ENCODE measurements at places on chromosomes 5 and 9.

DNA sequence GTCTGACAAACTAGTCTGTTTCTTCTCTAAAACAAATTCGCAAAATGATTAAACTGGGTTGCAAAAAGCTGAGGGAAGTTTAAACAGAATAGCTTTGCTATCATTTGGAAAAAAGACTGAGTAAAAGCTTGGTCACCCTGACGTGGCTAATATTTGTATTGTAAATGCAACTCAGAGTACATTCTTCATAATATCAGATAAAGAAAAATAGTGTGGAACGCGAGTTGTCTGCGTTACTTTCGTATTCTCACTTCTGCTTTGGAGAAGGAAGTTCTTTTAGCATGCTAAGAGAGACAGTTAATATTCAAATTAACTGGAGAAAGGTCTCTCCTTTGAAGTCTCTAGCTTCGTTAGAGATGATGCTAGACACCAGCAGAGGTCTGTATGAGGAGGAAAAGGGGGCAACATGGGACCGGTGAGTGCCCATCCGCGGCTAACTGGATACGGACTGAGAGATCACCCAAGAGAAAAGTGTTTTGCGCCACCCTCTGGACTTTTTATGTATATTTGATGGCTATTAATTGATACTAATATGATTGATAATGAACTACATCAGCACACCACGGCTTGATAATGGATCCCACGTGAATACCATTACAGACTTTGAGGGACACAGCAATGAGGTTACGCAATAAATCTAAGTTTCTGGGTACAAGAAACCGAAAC lies 2.9 kb upstream of the CNTRL start:
- DNase-seq: no peak

DNA sequence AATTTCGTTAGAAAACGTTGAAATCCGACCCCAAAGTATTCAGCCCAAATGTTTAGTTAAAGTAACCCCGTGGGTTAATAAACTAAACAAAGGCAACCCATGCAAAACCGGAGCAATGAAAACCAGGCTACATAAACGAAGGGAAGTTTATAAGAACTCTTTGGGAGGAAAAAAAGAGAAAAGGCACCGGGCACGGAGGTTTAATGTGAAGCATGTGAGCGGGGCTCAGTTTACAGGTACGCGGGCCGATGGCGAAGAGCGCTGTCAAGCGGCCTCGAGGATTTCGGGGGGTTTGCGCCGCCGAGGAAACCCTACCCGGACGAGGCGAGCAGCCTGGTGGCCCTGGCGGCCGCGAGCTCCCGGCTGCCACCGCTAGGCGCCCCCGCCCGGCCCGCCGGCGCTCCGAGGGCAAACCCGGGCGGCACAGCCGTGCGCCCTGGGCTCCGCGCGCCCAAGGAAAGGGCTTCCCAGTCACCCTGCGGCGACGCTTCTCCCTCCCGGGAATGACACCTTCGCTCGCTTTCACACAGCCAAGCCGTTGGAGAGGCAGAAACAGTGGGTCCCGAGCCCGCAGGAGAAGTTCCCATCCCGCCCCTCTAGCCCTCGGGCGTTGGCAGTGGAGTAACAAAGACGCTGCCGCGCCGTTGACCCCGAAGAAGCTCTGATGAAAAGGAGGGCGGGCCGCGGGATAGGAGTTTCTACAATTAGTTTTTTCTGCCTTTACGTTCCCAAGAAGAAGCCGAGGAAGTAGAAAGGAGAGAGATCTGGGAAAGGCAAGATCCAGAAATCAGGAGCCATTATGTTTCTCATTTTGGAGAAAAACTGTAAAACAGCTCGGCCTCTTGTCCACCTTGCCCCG lies 126.0 kb downstream of the TMEM174 start:
- DNase-seq: no peak

GRCh38 chr9:87682085-87682484 lies 43.8 kb upstream of the CTSL start:
- DNase-seq: no peak

DNA sequence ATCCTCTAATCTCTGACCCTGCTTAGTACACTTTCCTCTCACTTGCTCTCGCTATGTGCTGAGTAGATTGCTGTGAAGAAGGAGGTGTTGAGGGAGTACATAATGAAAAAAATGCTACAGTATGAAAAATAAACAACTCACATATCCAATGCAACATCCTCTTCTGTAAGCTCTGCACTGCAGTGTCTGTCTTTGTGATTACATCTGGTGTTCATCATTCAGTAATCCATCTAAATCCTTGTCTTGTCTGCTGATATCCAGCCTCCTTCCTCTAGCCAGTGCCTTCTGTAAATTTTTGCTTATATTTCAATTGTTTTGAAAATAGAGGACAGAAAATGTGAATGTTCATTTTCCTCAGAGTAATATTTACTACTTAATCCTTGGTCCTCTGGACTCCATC lies 57.4 kb upstream of the CDH12 start:
- DNase-seq: no peak

GRCh38 chr5:146238973-146239372 lies 35.6 kb downstream of the RBM27 start:
- no peak for DNase-seq

GRCh38 chr5:129858131-129858675 lies 46.1 kb upstream of the CHSY3 start:
- no peak for DNase-seq

DNA sequence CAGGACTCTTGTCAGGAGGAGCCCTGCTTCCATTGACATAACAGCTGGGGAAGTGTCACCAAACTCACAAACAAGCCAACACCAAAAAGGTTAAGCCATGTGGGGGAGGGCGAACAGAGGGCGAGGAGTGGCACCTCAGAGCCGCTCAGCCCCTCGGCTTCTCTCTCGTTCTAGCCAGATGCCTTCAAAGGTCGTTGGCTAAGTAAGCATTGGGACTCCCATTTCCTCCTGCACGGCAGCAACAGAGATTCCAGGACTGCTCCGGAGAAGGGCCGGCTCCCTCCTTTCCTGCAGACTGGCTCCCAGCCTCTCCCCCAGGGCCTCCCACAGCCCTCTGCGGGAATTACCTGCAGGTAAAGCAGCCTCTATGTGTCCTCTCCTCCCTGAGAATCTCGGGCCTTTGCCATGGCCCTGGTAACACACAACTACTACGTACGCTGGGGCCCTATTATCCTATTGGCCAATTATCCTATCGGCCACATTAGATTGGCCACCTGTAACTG lies 52.1 kb upstream of the RNU6ATAC start:
- DNase-seq: no peak

- no peak for DNase-seq
These were observed 312.1 kb downstream of the TMEM232 start for GRCh38 chr5:110414360-110414759.

- DNase-seq: no peak
These were observed 154.8 kb downstream of the PAX5 start for GRCh38 chr9:36878986-36879982.

GRCh38 chr5:16936150-16936988 lies at the start of gene MYO10:
MYO10 (minus strand) TSS chr5:16936288; CDS start chr5:16935808, 480 bp downstream.
- DNase-seq: peak; percentile 36

GRCh38 chr5:9888501-9888901 lies 258.4 kb upstream of the TAS2R1 start:
- DNase-seq: no peak

- no peak for DNase-seq
These were observed 202.7 kb upstream of the RGMB start for GRCh38 chr5:98570661-98571191.

Data from hippocampal formation (tissue), 2 donors.